ENCODE measurements at places on chromosomes 11 and 22.

- DNase-seq: no peak
Observed at GRCh38 chr11:85759915-85760314, 51.0 kb downstream of the SYTL2 start.

- DNase-seq: no peak
Observed at GRCh38 chr11:114059278-114059983, at the start of gene ZBTB16. ZBTB16 (plus strand) TSS chr11:114059711; CDS start chr11:114063301, 3,590 bp downstream.

DNA sequence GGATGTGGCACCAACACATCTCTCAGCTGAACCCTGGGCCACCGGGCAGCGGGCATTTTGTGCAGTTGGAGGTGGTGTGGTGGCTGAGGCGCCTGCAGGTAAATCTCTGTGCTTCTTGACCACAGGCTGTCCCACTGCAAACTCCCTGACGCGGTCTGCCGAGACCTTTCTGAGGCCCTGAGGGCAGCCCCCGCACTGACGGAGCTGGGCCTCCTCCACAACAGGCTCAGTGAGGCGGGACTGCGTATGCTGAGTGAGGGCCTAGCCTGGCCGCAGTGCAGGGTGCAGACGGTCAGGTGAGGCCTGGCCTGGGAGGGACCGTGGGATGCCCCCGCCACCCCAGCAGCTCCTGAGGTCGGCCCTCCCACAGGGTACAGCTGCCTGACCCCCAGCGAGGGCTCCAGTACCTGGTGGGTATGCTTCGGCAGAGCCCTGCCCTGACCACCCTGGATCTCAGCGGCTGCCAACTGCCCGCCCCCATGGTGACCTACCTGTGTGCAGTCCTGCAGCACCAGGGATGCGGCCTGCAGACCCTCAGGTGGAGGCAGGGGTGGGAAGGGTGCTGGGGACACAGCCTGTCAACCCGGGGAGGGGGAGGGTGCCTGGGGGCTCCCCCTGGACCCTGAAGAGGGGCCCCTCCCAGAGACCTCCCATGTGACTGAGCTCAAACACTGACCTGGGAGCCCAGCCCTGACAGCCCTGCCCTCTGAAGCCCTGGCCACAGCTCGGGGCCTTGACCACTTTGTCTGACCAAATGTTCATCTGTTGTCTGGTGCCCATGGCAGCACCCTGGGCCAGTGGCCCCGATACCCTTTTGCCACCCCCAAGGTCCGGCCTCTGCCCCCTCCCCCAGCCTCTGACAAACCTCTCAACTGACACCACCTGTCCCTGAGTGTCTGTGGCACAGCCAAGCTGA lies 4.6 kb upstream of the PGGHG start:
- no peak for DNase-seq

DNA sequence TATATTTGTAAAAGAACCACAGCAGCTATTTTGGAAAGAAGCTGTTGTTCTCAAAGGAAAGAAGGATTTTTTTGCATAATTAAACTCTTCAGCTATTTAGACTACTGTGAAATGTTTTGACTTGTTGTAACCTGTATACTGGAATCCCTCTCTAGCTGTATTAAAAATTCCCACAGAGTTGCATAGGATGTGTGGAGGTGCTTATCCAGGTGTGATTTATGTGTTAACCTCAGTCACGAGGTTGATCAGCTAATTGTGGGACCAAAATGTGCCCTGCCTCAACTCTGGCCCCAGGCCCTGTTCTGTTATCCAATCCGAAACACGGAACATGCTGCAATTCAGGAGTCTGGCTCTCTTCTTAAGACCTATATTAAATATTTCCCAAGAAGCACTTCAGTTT lies 70.1 kb downstream of the LIF start:
- DNase-seq: no peak

GRCh38 chr11:7484131-7484530 lies 1.2 kb upstream of the OLFML1 start:
- no peak for DNase-seq

DNA sequence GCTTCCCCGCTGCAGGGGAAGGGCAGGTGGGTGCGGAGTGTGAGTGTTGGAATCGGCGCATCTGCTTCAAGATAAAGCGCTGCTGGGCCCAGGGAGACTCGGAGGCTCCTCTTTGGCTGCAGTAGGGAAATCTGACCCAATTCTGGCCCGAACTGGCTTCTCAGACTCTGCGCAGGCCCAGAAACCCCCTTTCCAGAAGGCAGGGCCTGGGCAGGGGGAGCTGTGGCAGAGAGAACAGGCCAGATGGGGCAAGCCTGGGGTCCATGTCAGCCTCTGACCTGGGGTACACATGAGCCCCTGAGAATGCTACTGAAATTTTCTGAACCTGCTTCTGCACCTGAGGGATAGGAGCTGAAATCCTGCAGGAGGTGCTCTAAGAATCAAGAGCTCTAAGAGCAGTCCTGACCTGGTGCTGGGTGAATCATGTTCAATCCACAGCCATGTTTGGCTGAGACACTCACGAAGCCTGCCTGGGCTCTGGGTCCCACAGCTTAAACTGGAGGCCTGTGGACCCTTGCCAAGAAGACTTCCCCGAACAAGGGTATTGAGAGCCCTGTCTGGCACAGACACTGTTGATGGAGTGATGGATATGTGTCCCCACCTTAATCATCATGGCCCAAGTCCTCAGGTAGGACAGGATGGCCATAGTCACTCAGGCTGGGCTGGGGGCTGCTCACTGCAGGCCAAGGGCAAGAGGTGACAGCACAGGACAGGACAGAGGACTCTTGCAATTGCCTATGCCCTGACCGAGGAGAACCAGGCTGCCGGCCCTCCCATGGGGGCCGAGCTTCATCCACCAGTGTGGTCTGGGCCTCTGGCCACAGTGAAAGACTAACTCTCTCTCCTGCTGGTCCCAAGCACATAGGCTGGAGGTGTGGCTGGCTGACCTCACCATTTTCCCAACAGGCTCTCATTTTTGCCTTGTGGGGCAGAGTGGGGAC lies 6.9 kb downstream of the RAB3IL1 start:
- DNase-seq: no peak

GRCh38 chr11:134345237-134345550 lies 13.4 kb downstream of the GLB1L2 start:
- no peak for DNase-seq

GRCh38 chr11:16846305-16846704 lies 107.9 kb downstream of the C11orf58 start:
- DNase-seq: no peak

- DNase-seq: no peak
Observed at GRCh38 chr11:4491878-4492606, 9.6 kb downstream of the OR52K1 start.

- DNase-seq: no peak
Observed at GRCh38 chr11:6817694-6818093, 18.2 kb upstream of the OR6A2 start.

GRCh38 chr11:122690801-122691548 lies 35.5 kb downstream of the UBASH3B start:
- no peak for DNase-seq
